GM23248 (cell line): ENCODE measurements at places on chromosomes 3 and 15.

GRCh38 chr15:42456971-42457370 lies 34.0 kb downstream of the ZNF106 start:
- peak; percentile 73 for DNase-seq

DNA sequence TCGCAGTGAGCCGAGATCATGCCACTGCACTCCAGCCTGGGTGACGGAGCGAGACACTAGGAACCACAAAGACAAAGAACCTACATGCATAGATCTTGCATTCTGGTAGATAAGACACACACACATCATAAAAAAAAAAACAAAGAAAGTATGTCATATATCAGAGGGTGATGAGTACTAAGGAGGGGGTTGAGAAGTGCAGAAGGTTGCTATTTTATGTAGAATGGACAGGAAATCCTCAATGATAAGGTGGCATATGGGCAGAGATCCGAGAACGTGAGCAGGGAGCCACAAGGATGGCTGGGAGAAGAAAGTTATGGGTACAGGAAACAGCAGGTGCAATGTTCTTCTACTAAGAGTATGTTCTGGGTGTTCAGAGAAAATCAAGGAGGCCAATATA lies 118.8 kb downstream of the MEX3B start:
- DNase-seq = no peak

- no peak for DNase-seq
Observed at GRCh38 chr3:193357291-193357690, 21.3 kb downstream of the ATP13A5 start.

- no peak for DNase-seq
Observed at GRCh38 chr3:175270866-175271265, 411.7 kb downstream of the NAALADL2 start.
